ENCODE measurements at places on chromosomes 6 and 20.

GRCh38 chr20:40997116-40997515 lies 31.5 kb upstream of the TOP1 start:
- no peak for DNase-seq

DNA sequence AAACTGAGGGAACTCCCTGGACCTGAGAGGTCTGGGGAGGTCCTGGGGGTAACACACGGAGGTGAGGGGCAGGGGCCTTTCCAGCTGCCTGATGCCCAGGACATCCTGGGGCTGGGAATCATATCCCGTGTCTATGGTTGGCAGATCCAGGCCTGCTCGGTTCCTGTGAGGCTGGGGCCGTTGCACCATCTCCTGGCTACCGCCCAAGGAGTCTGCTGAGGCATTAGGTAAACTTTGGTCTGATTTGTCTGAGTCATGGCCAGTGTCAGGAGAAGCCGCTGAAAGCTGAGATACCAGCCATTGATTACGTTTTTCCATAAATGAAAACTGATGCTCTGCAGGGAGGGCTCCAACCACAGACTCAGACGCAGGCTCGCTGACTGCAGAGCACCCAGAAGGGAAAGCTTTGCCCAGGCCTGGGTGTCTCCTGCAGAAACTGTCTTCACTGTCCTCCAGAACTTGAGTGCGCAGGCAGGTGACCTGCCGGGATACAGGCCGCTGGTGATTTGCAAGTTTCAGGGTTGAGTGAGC lies 14.2 kb downstream of the TRAF3IP2 start:
- no peak for DNase-seq

GRCh38 chr20:19940988-19941460 lies 76.1 kb upstream of the NAA20 start:
- no peak for DNase-seq

DNA sequence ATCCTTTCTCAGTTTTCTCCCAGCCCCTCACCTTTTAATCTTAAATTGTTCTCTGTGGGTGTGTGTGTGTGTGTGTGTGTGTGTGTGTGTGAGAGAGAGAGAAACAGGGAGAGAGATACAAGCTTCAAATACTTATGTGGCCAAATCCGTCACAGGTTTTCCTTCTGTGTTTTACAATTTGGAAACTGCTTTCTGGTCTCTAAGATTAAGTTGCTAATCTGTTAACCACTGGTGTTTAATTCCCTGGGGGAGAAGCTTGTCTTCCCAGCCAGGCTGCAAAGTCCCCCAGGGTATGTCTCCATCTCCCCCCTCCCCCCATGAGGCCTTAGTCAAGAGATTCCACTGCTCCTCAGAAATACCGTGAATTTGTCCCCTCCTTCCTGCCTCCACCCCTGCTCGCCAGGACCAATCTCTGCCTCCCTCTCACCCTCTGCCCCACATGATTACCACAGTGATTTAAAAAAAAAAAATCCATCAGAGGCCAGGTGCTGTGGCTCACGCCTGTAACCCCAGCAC lies 49.0 kb downstream of the RIPOR3 start:
- DNase-seq, result no peak

DNA sequence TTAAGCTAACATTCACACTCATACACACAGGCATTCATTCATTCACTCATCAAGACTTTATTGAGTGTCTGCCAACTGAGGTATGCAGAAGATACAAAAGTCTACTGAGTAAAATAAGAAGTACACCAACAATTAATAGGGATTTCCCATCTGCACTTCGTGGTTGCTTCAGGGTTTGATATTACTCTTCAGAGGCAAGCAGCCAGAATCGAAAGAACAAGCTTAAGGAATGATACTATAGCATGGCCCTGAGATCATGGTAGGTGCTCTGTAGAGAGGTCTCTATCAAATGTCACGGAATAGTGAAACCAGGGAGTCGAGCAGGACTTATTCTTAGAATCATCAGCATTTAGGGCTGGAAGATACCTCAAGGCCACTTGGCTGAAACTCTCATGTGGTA lies 135.4 kb downstream of the NRN1 start:
- DNase-seq, result no peak

- no peak for DNase-seq
Measured at GRCh38 chr6:66623050-66623449, 916.0 kb upstream of the EYS start.

GRCh38 chr6:127186889-127187288 lies 68.4 kb downstream of the RSPO3 start:
- DNase-seq, result peak; percentile 67

DNA sequence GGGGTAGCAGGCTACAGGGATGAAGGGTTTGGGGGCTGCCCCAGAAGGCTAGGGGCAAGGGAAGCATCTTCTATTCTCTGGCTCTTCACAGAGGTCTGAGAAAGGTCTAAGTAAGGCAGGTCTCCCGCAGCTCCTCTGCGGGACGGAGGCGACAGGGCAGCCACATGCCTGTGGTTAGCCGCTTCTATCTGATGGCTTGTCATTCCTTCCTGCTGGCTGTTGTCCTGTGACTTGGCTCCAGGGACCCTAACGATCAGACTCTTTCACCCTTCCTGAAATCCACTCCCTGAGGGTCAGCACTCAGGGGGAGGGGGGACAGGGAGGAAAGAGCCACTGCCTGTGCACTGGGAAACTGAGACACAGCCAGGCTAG lies 673 bp downstream of the CST7 start:
- no peak for DNase-seq

DNA sequence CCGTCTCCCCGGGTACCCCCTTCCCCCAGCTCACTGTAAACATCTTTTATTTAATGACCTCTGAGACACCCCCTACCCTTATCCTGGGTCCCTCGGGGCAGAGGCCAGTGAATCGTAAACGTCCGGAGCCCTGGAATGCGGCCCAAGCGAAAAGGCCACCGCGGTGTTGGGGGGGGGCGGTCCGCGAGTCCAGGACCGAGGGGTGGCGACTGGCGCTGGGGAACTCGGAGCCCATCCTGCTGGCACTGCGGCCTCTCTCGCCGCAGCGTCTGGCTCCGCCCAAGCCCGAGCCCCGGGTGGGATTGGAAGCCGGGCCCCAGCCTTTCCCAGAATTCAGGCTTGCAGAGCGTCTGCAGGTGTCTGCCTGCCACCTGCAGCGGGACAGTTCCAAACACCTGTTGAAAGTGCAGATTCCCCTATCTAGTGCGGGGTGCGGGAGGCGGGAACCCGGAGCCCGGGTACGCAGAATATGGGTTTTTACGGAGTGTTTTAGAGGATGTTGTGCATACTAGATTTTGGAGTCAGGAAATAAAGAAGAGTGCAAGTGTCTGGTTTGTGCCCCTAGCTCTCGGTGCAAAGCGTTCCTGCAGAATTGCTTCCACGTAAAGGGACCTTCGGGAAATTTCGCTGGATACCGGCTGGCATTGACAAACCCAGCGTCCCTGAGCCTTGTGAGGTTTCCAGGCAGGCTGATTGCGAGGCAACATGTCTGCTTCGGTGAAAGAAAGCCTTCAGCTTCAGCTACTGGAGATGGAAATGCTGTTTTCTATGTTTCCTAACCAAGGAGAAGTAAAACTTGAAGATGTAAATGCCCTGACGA lies 800 bp downstream of the RWDD2A start:
- peak; percentile 62 for DNase-seq

GRCh38 chr20:58374027-58374850 lies 14.8 kb upstream of the VAPB start:
- DNase-seq, result no peak

GRCh38 chr6:105402090-105402938 lies 568 bp downstream of the PREP start:
- peak; percentile 13 for DNase-seq

DNA sequence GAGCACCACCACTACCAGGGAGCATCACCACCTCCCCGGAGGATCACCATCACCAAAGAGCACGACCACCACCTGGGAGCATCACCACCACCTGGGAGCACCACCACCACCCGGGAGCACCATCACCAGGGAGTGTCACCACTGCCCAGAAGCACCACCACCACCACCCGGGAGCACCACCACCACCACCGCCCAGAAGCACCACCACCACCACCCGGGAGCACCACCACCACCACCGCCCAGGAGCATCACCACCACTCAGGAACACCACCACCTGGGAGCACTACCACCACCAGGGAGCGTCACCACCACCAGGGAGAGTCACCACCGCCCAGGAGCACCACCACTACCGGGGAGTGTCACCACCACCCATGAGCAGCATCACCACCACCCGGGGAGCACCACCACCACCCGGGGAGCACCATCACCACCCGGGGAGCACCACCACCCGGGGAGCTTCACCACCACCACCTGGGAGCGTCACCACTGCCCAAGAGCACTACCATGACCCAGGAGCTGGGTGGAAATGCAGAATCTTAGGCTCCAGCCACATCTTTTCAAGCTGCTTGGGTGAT lies 237.3 kb downstream of the SOD2 start:
- DNase-seq, result no peak

DNA sequence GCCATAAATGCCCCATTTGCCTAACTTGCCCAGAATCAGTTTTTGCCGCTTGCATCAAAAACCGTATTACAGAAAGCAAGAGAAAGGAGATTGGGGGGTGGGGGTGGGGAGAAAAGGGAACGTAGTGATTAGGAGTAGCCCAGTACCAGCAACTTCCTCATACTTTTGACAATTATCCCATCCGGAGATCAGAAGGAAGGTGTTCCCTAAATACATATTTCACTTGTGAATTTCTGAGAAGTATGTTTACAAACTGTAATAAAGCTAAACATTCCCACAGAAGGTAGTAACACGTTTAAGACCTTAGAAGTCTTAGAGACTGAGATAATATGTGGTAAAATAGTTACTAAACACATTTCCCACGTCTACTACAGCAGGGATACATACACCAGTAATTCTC lies 14.5 kb downstream of the PREP start:
- no peak for DNase-seq

DNA sequence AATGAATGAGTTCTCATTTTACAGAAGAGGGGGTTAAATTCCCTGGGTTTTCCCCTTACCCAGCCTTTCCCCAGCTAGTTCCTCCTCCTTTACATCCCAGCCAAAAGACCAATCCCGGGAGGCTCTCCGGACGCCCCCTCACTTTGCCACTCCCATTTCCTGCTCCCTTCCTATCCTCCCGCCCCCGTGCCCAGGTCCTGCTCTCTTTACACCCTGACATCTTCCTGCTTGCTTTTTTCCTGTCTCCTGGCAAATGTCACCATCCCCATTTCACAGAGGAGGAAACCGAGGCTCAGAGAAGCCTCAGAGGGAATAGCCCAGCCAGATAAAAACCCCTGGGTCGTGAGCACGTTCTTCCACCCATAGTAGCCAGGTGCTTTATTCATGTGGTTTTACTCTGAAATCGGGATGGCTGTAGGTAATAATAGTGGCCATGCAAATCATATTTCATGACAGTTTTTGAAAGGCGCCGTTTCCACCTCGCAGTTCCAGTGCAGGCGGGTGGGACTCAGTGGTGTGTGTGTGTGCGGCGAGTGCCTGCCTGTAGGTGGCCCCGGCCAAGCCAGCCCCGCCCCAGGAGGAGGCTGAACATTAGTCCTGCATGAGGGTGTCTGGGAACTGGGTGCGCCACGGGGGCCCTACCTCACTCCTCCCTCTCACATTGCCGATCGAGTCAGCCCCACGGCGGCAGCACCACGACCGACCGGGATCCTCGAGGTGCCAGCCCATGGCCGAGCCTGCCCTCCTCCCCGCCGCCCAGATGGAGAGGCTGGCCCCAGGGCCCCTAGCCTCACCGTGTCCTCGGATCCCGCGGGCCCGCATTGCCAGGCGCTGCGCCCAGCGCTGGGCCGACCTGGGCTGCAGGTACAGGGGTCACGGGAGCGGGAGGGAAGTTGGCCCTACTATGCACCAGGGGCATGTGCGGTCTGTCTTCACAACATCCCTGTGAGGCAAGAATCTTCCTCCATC lies at the start of gene ARHGAP40:
Gene ARHGAP40, plus strand, starts transcription at position 594 of the 969 bp plus-strand sequence.
- DNase-seq, result peak; percentile 30

GRCh38 chr6:104256646-104257045 lies 603.1 kb downstream of the HACE1 start:
- no peak for DNase-seq

DNA sequence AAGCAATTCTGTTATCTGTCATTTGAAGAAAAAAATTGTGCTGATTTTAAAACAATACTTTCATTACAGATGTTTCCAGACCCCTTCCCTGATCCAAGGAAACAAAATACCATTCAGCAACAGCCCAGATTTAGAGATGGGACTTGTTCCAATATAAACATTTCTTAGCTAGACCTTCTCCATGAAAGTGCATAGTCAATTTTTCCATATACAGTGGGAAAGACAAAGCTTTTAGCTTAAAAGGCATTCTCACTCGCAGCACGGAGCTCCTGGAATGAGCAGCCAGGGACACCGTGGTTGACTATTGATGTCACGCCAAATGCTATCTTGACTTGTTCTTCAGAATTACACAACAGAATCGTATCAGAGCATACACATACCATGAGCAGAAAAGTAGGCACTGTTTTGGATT lies 21.5 kb downstream of the LAMA4 start:
- no peak for DNase-seq

- DNase-seq, result no peak
Measured at GRCh38 chr6:149122850-149123821, 194.4 kb upstream of the TAB2 start.

- no peak for DNase-seq
Measured at GRCh38 chr20:35967979-35968640, at the start of gene CNBD2. TSS of gene CNBD2 (plus strand) at chr20:35968590. CDS start at chr20:35968763, 173 bp downstream.

DNA sequence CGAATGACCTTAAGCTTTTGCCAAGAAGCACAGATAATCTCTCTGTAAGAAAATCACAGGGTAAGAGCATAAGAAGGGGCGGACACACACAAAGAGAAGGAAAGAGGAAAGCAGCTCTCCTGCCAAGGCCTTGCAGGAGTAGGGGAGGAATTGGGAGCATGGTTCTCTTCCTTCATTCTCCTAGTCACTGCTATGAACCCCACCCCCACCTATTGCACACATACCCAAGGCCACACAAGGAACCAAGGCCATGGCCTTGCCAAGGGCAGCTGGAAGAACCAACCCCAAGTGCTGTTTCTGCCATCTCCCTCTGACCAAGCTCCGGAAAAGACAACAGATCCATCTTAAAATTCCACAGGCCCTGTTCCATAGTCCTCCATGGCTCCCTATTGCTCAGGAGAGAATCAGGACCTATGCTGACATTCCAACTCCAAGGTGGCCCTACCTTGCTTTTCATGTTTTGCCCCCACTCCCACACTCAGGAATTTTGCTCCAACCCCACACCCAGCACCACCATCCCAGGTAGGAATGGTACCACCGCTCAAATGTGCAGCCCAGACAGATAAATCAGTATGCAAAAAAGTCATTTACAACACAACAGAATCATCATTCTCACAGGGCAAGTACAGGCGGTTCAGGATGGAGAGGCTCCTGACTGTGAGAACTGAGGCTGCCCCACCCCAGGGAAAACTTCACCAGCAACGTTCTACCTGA lies 31.3 kb downstream of the TRAM2 start:
- DNase-seq, result no peak

DNA sequence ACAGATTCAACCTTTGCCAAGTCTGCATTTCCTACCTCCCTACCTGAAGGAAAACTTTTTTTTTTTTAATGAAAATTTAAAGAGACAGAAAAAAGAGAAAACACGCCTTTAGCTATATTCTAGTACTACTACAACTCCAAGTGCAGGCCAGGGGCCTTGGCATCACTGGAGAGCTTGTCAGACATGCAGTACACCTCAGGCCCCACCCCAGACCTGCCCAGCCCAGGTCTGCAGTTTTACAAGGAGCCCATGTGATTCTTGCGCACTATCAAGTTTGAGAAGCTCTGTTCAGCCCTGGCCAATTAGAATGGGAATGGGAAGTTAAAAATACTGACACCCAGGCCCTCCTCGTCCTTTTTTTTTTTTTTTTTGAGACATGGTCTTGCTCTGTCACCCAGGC lies 85.0 kb downstream of the NFATC2 start:
- DNase-seq, result no peak

- DNase-seq, result no peak
Measured at GRCh38 chr6:96794980-96795379, 42.3 kb downstream of the GPR63 start.
